ENCODE measurements at places on chromosomes 7 and 10. TPM values are rescaled to one million over a fixed set of nuclear protein-coding genes. Genes with fewer than 3 reads are reported as not detected.
A peak's percentile ranks its signal among the peaks of the same experiment; 100 is the strongest.

- no peaks in the 10 kb centered on the region for H3K4me1 ChIP-seq
- no peak overlapping the region for H3K27ac ChIP-seq
- H3K36me3 ChIP-seq, result no peaks in the 10 kb centered on the region
- no peaks in the 10 kb centered on the region for H3K27me3 ChIP-seq
These were observed 252.2 kb downstream of the WDR37 start for GRCh38 chr10:1308173-1308961.

Gene XRCC2
- total RNA-seq, result 0.98 TPM

GRCh38 chr7:106281585-106282318 lies 3.0 kb downstream of the NAMPT start:
- peak overlapping the region; percentile 76 for H3K4me3 ChIP-seq
- no peak for DNase-seq
- no peak overlapping the region for H3K27ac ChIP-seq
- H3K4me1 ChIP-seq, result no peaks in the 10 kb centered on the region
- H3K36me3 ChIP-seq, result no peaks in the 10 kb centered on the region
- no peaks in the 10 kb centered on the region for H3K27me3 ChIP-seq

DNA sequence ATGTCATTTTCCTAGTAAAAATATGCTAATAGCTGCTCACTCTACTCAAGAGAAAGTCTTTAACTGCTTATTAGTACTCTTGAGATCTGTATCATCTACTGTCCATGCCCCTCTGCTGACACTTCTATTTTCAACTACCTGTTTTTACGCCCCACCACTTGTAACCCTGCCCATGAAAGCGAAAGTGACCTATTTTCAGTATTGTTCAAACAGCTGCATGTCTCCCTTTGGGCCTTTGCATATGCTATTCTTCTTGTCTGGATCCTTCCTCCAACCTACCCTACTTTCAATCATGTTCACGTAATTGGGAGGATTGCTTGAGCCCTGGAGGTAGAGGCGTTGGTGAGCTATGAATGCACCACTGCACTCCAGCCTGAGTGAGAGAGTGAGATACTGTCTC lies 1481.3 kb downstream of the GATA3 start:
- H3K27me3 ChIP-seq, result no peaks in the 10 kb centered on the region
- DNase-seq, result no peak
- H3K27ac ChIP-seq, result no peak overlapping the region
- H3K4me1 ChIP-seq, result no peaks in the 10 kb centered on the region

GRCh38 chr7:1930381-1931065 lies 260.4 kb downstream of the ELFN1 start:
- no peaks in the 10 kb centered on the region for H3K27me3 ChIP-seq
- no peak for DNase-seq
- H3K36me3 ChIP-seq, result no peaks in the 10 kb centered on the region

Gene PSAP
- 945 TPM for total RNA-seq

- H3K27ac ChIP-seq, result no peak overlapping the region
- H3K36me3 ChIP-seq, result no peaks in the 10 kb centered on the region
- no peaks in the 10 kb centered on the region for H3K27me3 ChIP-seq
- H3K4me3 ChIP-seq, result no peak overlapping the region
These were observed 15.4 kb downstream of the CFAP46 start for GRCh38 chr10:132926777-132927650.

Gene SPDYE2
- not detected for total RNA-seq

Gene KIF11
- 2.6 TPM for total RNA-seq

DNA sequence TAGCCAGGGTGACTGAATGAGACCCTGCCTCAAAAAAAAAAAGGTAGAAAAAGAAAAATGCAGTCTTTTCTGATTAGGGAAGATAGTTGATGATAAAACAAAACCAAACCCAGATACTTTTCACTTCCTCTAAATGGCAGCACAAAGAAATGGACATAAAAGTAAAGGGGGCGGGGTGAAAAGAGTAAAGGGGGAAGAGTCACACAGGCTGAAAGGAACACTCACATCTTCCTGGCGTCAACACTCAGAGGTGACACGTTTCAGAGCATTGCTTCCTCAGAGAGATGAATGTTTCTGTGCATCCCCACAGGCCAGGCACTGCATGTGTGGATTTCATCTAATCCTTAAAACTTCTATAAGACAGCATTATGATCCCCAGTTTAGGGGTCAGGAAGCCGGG lies 81.2 kb downstream of the HIPK2 start:
- no peak overlapping the region for H3K4me3 ChIP-seq
- no peak overlapping the region for H3K27ac ChIP-seq
- H3K27me3 ChIP-seq, result no peaks in the 10 kb centered on the region
- no peak for DNase-seq
- H3K36me3 ChIP-seq, result no peaks in the 10 kb centered on the region

DNA sequence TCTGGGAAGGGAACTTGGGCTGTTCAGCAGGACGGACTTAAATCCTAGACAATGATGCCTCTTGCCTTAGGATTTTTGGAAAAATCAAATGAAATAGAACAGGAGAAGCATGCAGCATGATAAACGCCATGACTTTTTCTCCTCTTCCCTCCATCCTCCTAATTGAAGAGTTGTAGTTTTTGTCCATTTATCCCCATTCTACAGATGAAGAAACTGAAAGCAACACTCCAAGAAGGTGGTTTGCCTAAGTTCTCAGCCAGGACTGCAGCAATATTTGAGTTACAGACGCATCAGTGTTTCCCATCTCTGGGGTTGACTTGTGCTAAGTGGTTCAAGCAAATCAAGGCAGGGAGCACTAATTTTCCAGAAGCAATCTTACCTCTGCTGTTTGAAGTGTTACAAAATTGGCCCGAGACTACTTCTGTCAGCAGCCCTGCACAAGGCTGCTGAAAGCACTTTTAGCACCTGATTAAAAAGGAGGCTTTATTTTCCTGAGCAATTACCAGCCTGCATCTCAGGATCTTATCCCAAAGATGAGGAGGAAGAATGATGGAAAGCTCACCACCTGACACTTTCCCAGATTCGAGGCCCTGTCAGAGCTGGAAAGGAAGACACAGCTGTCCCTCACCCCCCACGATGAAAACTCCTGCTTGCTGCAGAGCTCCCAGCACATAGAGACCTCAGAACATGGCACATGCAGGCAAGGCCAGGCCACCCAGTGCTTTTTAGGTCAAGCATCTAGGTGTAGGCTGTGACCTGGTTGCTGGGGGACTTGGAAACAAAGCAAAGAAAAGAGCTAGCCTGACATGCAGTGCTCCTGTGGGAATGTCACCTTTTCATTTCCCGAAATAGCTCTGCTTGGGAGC lies 19.7 kb upstream of the C10orf71 start:
- H3K27ac ChIP-seq, result no peak overlapping the region
- H3K27me3 ChIP-seq, result peaks cover 3% of the 10 kb centered on the region
- DNase-seq, result no peak

DNA sequence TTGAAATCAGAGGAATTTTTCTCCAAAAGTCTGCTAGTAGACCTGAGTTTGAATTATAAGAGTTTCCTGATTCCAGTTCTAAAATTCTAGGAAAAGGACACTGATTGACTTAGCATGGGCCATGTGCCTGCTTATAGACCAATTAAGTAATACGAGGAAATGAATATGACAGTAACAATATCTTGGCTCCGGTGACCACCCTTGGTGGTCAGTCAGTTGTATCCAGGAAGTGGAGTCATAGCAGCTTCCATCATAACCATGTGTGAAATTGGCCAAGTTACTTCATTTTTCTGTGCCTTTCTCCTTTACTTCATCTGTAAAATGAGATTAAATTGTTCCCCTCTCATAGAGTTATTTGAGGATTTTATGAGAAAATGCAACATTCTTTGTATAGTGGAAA lies 66.9 kb downstream of the MTPAP start:
- H3K27ac ChIP-seq, result no peak overlapping the region
- no peaks in the 10 kb centered on the region for H3K27me3 ChIP-seq
- no peaks in the 10 kb centered on the region for H3K4me1 ChIP-seq
- no peak for DNase-seq
- no peak overlapping the region for H3K4me3 ChIP-seq

DNA sequence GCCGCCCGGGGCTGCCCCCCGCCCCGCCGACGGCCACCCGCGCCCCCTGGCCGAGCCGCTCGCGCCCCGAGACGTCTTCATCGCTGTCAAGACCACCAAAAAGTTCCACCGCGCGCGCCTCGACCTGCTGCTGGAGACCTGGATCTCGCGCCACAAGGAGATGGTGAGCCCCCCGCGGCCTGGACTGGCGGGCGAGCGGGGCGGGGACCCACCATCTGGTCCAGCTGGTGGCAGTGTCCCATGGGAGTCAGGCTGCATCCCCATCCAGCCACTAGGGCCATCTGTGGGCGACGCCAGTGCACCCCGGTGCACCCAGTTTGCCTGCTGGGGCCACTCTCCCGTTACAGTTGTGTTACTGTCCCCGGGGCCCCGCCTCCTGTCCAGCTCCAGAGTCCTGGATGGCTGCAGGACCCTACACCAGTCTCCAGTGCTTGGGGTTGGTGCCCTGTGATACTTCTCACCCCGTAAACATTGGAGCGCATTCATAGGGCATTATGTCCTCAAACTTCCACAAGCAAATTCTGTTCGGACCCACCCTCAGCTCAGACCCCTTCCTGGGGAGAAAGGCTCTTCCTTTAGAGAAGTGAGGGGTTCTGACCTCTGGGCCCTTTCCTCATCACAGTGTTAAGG lies 672 bp downstream of the LFNG start:
- peaks cover 28% of the 10 kb centered on the region for H3K4me1 ChIP-seq
- no peaks in the 10 kb centered on the region for H3K36me3 ChIP-seq
- no peaks in the 10 kb centered on the region for H3K27me3 ChIP-seq
- no peak for DNase-seq
- peak overlapping the region; percentile 50 for H3K4me3 ChIP-seq
- H3K27ac ChIP-seq, result peak overlapping the region; percentile 64

Gene FAM237B
- 0.15 TPM for total RNA-seq

- H3K27me3 ChIP-seq, result no peaks in the 10 kb centered on the region
- H3K4me3 ChIP-seq, result no peak overlapping the region
- H3K27ac ChIP-seq, result no peak overlapping the region
- H3K4me1 ChIP-seq, result no peaks in the 10 kb centered on the region
- DNase-seq, result no peak
- no peaks in the 10 kb centered on the region for H3K36me3 ChIP-seq
These were observed 91.2 kb downstream of the PLPP4 start for GRCh38 chr10:120548210-120548609.

DNA sequence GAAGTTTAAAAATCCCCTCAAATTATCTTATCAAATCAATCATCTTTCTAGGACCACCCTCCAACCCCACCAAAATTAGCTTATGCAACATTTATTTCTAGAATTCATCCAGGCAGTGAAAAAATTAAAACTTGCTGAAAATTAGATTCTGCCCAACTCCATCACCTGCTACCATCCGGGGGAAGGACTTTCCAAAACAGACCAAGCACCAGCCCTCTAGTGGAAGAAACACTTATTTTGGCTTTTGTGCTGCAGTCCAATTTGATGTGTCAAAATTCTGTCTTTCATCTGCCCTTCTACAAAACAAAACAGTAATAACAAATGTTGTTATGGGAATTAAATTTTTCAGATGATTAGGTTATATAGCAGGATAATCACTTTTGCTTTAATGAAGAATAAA lies 35.1 kb downstream of the GCC1 start:
- no peak overlapping the region for H3K27ac ChIP-seq
- H3K36me3 ChIP-seq, result no peaks in the 10 kb centered on the region
- H3K27me3 ChIP-seq, result no peaks in the 10 kb centered on the region
- no peaks in the 10 kb centered on the region for H3K4me1 ChIP-seq
- H3K4me3 ChIP-seq, result no peak overlapping the region

- no peaks in the 10 kb centered on the region for H3K4me1 ChIP-seq
- no peak overlapping the region for H3K4me3 ChIP-seq
- H3K27ac ChIP-seq, result no peak overlapping the region
- no peaks in the 10 kb centered on the region for H3K36me3 ChIP-seq
- no peak for DNase-seq
These were observed 85.1 kb downstream of the WASHC2A start for GRCh38 chr10:50152792-50153272.

Gene RAB18
- 40.3 TPM for total RNA-seq

Gene NRF1
- total RNA-seq, result 27.2 TPM

GRCh38 chr10:80457554-80458262 lies 3.6 kb downstream of the TSPAN14 start:
- no peak overlapping the region for H3K4me3 ChIP-seq
- no peaks in the 10 kb centered on the region for H3K36me3 ChIP-seq
- no peak for DNase-seq
- peak overlapping the region; percentile 92 for H3K27ac ChIP-seq
- no peaks in the 10 kb centered on the region for H3K27me3 ChIP-seq

DNA sequence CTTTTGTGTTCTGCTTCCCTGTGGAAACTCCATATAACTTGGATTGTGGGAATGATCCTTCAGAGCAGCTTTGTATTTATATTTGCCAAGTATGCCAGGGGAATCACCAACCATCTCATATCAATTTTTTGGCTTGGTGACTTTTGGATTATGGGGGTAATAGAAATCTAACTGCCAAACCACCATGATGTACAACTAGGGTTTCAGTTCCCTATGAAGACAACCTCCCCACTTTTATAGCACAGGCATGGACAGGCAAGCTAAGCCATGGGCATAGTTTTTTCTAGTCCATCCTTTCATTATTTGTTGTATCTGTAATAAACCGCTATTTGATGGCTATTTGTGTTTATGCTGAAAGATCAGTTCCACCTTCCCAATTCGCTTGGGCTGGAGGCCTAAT lies 17.7 kb downstream of the NPY start:
- H3K4me3 ChIP-seq, result no peak overlapping the region
- H3K27ac ChIP-seq, result no peak overlapping the region
- no peaks in the 10 kb centered on the region for H3K27me3 ChIP-seq
- no peaks in the 10 kb centered on the region for H3K4me1 ChIP-seq

Gene GATA3
- total RNA-seq, result 36.4 TPM

Gene KLF14
- total RNA-seq, result 0.15 TPM

- no peak overlapping the region for H3K4me3 ChIP-seq
- no peak for DNase-seq
- no peaks in the 10 kb centered on the region for H3K27me3 ChIP-seq
- no peaks in the 10 kb centered on the region for H3K36me3 ChIP-seq
These were observed 202.6 kb upstream of the ZMIZ1 start for GRCh38 chr10:78865931-78866717.

- DNase-seq, result no peak
- no peak overlapping the region for H3K4me3 ChIP-seq
- H3K4me1 ChIP-seq, result no peaks in the 10 kb centered on the region
- no peaks in the 10 kb centered on the region for H3K36me3 ChIP-seq
- H3K27me3 ChIP-seq, result no peaks in the 10 kb centered on the region
These were observed 166.6 kb upstream of the MKLN1 start for GRCh38 chr7:131161103-131161502.

DNA sequence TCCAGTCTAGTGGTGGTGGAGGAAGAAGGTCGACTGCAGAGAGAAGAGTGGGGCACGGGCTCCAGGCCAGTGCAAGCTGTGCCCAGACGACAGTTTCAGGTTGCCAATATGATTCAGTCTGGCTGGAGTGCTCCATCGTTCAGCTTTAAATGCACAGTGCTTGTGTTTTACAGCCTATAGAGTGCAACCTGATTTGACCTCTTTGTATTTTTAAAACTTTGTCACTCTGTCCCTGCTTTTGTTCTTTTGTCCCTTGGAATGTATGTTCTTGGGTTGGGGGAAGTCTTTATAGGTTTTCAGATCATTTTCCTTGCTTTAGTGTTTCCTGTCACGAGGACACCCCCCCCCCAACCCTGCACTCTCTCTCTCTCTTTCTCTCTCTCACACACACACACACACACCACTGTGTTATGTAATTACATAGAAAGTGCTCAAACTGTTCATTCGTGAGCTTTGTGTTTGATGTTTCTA lies 198.0 kb downstream of the CAMK1D start:
- H3K36me3 ChIP-seq, result no peaks in the 10 kb centered on the region
- H3K27me3 ChIP-seq, result no peaks in the 10 kb centered on the region
- H3K27ac ChIP-seq, result no peak overlapping the region
- H3K4me3 ChIP-seq, result no peak overlapping the region
- H3K4me1 ChIP-seq, result no peaks in the 10 kb centered on the region

Gene TLX1
- total RNA-seq, result not detected

- H3K27ac ChIP-seq, result no peak overlapping the region
- H3K27me3 ChIP-seq, result no peaks in the 10 kb centered on the region
These were observed 149.3 kb downstream of the KLF6 start for GRCh38 chr10:3635697-3636096.

Gene ITIH5
- total RNA-seq, result 18.7 TPM

GRCh38 chr7:36821617-36822016 lies 97.3 kb upstream of the AOAH start:
- DNase-seq, result no peak
- no peaks in the 10 kb centered on the region for H3K36me3 ChIP-seq
- H3K4me1 ChIP-seq, result no peaks in the 10 kb centered on the region

All from breast epithelium (tissue), 4 donors.